HCT116 (cell line): ENCODE measurements at places on chromosomes 6 and 20. TPM values are rescaled to one million over a fixed set of nuclear protein-coding genes. Genes with fewer than 3 reads are reported as not detected.

- DNase-seq, result no peak
Observed at GRCh38 chr20:43458422-43458924, 777 bp downstream of the SRSF6 start.

DNA sequence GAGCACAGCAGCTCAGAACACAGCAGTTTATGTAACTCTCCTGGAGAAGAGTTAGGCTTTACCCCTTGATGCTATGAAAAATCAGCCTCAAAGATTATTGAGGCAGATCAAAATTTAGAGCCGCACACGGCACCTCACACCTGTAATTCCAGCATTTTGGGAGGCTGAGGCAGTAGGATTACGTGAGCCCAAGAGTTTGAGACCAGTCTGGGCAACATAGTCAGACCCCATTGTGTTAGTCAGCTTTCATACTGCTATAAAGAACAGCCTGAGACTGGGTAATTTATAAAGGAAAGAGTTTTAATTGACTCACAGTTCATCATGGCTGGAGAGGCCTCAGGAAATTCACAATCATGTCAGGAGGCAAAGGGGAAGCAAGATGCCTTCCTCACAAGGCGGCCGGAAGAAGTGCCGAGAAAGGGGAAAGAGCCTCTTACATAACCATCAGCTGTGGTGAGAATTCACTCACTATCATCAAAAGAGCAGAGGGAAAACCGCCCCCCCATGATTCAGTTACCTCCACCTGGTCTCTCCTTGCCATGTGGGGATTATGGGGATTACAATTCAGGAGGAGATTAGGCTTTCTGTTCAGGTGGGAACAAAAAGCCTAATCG lies 87.7 kb downstream of the SGK1 start:
- no peak for DNase-seq

DNA sequence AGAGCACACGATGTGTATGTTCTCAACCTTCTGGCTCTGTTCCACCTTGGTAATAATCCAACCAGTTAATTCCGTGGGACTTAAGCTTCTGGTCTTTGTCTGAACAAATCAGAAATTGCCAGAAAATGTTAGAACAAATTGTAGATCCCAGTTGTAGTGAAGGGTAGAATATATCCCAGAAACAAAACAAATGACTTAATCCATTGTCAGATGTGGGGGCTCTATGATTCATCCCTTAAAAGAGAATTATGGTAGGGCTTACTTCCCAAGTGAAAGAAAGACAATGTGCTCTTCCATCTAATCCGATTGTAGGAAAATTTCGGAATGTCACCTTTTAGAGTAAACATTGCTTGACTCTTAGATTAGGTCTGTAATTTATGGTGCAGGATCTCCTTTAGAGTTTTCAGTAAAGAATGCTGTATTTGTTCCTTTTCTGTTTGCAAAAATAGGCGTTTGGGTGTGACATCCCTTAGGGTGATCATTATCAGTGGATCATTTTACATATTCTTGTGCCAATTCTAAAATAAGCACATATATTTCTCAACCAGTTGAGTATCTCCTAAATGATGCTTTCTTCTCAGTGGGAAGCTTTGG lies 234.5 kb upstream of the ZNF217 start:
- DNase-seq, result peak; percentile 12

The MAD2L1BP gene
- total RNA-seq, result 36.6 TPM

GRCh38 chr6:168887621-168888020 lies 366.0 kb downstream of the THBS2 start:
- DNase-seq, result no peak

- no peak for DNase-seq
Observed at GRCh38 chr6:34671801-34672656, 24.5 kb downstream of the ILRUN start.

The CENPW gene
- total RNA-seq, result 46.9 TPM

DNA sequence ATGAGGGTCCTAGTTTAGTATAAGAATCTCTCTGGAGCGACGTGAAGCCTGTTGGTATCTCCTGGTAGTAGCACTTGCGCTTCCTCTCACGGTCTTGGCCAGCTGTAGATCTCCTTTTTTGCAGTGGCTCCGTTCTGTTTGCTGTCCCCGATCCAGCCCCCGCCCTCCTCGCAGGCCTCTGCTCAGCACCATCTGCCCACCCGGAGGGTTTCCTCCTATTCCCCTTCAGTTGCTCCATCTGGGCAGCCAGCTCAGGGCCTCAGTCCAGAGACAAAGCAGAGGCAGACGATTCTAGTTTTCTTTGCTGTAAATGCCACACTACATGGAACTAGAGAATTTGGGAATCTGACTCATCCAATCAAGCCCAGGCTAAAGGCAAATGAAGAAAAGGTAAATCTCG lies 126.6 kb downstream of the TIAM2 start:
- DNase-seq, result no peak

GRCh38 chr20:17725094-17725835 lies 25.5 kb downstream of the BANF2 start:
- DNase-seq, result no peak

GRCh38 chr6:154258064-154258757 lies 98.4 kb downstream of the IPCEF1 start:
- no peak for DNase-seq

The NHSL1 gene
- total RNA-seq, result 15.4 TPM

DNA sequence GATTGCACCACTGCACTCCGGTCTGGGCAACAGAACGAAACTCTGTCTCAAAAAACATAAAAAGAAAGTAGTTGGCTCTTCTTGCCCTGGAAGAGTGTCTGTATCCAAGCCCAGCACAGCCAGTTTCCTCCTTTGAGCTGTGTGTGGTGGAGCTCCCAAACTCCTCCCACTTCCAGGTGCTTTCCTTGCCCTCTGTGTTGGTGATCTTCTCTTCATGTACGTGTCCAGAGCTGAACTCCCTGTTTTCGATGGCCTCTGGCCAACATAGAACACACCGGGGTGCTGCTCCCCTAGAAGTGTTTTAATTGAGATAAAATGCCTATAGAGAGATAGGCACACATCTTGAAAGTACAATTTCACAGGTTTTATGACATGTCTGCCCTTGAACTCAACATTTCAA lies 16.7 kb upstream of the SGK2 start:
- no peak for DNase-seq

The HCRTR2 gene
- total RNA-seq, result not detected

The IBTK gene
- total RNA-seq, result 36.6 TPM

The SLC17A2 gene
- total RNA-seq, result not detected

GRCh38 chr20:48283470-48284110 lies 498.3 kb upstream of the SULF2 start:
- no peak for DNase-seq

The TM9SF4 gene
- total RNA-seq, result 51.2 TPM

GRCh38 chr6:162119341-162119740 lies 608.2 kb downstream of the PRKN start:
- DNase-seq, result no peak

DNA sequence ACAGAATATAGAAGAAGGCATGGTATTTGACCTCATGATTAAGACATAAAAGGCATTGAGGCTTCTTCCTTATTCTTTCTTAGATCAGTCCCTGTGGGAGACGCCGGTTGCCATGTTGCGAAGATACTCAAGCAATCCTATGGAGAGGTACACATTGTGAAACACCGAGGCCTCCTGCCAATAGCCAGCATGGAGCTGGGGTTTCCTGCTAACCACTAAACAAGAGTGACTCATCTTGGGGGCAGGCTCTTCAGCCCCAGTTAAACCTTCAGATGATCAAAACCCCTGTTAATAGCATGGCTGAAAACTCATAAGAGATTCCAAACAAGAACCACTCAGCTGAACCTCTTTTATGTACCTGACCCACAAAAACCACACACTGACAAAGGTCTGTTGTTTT lies 478.8 kb downstream of the CD83 start:
- peak; percentile 3 for DNase-seq

DNA sequence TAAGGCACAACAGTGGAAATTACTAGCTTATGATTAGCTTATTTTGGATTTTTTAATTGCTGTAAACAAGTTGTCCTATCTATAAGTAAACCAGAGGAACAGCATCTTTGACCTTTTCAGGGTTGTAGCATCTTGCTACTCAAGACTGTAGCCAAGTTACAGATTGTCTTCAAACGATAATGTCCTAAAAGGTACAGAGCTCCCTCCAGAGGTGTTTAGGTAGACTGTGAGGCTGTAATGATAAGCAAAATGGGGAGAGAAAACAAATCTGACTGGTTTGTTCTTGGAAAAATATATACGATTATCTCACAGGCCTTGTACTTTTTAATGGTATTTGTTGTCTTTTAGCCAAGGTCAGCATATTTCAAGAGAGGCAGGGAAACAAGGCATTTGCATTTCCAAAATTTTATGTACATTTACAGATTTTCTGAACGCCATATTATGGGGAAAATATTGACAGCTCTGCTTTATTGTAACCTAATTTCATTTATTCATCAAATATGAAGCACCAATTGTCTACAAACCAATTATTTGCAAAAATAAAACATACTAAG lies 273.4 kb downstream of the MEI4 start:
- peak; percentile 37 for DNase-seq

DNA sequence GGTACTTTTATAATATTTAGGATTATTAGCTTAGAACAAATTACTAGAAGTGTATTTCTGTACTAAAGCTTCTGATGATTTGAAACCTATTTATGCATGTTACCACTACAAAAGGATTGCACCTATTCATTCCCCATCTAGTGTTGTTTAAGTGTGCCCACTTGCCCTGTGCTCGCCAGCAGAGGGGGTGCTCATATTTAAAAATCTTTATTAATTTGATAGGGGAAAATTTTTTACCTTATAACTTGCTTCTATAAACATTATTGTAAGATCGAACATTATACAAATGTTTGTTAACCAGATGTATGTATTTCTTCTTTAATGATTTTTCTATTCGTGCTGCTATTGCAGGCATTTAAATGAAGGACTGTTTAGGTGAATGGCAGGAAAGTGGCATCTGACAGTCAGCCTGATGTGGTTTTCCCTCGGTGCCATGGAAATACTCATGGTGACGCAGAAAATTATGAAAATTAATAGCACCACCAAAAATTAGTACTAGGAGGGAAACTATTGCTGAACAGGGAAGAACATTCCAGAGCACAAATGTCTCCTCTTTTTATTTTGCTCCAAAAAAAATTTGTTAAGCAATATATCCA lies 44.1 kb upstream of the FNDC1 start:
- DNase-seq, result no peak

DNA sequence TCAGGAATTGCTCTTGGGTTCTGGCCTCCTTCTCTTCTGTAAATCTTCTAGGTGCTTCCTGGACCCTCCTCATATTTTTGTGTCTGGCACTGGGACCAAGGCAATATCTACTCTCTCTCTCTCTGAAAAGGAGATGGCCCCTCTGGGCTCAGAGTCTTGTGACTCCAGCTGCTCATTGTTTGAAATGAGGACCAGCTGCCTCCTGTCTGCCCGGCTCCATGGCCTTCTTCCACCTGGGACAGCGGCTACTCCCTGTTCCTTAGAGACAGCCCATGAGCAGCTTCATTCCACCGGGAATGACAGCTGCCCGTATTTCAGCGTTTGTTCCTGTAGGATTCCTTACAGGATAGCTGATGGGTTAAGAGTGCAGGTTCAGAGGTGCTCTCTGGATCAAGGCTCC lies 2.9 kb downstream of the TGM3 start:
- DNase-seq, result no peak

DNA sequence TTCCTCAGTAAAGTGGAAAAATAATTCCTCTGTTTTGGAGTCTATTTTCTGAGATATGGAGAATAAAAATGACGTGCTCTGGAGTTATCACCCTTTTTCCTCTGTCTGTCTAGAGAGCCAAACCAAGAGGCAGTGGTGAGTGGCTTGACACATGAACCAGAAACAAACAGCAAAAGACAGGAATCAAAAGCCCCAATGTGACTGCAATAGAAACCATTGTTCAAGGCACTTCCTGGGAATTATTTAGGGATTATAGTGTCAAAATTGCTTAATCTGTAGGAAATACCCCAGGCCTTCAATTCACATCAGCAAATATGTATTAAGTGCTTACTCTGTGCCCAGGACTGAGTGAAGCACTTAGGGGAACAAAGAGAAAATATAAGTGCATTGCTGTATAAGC lies 560.4 kb upstream of the JAG1 start:
- no peak for DNase-seq

GRCh38 chr6:99485395-99485773 lies 29.8 kb downstream of the USP45 start:
- no peak for DNase-seq

The MROH8 gene
- 0.79 TPM for total RNA-seq

The OOEP gene
- total RNA-seq, result not detected

DNA sequence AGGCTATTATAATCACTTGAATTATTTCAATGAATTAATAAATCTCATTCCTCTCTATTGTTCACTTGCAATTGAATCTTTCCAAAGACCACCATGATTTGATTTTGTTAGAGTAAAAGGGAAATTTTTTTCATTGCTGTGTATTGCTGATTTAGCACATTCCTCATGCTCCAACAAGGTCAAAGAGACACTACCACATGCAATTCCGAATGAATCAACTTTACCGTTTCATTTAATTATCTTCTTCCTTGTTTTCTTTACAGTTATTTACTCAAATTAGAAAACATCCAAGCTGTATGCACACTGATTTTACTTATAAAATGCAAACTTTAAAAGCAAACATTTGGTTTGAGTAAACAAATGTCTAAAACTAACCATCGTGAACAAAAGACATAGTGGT lies 967 bp downstream of the KIAA0408 start:
- no peak for DNase-seq

DNA sequence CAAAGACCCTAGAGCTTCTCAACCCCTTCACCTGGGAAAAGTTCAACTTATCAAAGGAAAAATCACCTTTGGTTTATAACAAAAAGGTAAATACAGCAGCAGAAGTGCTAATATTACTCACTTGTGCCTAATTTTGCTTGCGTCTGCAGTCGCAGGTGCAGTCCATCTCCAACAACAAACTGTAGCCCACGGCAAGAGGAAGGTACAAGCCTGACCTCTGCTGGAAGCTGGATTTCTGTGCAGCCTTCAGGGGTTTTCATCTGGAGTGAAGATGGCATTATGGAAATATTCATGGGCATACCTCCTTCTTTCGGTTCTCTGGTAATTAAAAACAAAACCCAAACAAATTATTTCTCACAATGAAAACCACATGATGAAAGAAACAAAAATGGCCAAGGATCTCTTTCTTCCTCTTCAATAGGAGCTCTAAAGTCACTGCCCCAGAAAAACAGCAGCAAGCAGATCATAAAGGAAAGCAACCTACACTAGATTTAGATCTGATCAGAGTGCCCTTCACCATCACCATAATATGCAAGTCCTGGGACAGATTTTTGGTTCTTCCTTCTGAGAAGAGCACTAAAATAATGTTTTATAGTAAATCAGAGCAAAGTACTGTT lies 7.8 kb downstream of the UBE3D start:
- peak; percentile 22 for DNase-seq

- DNase-seq, result no peak
Observed at GRCh38 chr20:64090165-64090564, 6.0 kb upstream of the LKAAEAR1 start.

- no peak for DNase-seq
Observed at GRCh38 chr6:164034602-164035140, 620.2 kb downstream of the QKI start.

- peak; percentile 57 for DNase-seq
Observed at GRCh38 chr6:99334526-99335127, 14.8 kb downstream of the FAXC start.

The ARMC12 gene
- 0.79 TPM for total RNA-seq

The PAX1 gene
- total RNA-seq, result not detected
